ENCODE measurements at places on chromosomes 1 and 21. TPM values are rescaled to one million over a fixed set of nuclear protein-coding genes. Genes with fewer than 3 reads are reported as not detected.
A peak's percentile ranks its signal among the peaks of the same experiment; 100 is the strongest.

GRCh38 chr1:47867438-47868347, 129.5 kb downstream of the TRABD2B start:
- no peak for DNase-seq

Gene TGFB2
- total RNA-seq: 5.3 TPM

DNA sequence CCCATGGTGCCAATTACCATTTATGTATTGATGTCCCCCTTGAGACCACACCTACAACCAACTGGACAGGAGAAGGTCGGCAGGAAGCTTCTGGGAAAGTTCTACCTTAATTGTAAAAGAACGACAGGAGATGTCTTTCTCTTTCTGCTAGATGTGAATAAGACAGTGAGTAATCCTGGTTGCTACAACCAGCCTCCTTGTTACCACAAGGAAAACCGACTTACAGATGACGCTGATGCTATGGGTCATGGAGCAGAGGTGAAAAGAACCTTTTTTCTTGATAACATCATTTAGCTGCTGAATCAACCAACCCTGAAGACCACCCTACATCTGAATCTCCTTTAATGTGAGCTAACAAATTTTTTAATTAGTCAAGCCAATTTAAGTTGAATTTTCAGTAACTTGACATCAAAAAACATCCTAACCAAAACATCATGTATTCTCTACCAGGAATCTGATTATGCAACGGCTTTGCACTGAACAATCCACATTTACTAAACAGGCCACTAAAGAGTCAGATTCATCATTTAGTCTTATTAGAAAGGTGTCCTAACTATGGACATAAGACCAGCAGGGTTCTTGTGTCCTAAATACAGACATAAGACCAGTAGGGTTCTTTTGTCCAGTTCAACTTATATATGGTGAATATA, 23.0 kb downstream of the RGS2 start:
- peak; percentile 34 for DNase-seq

GRCh38 chr1:167489571-167490340, 28.6 kb downstream of the CD247 start:
- DNase-seq: no peak

Gene HFM1
- 0.83 TPM for total RNA-seq

DNA sequence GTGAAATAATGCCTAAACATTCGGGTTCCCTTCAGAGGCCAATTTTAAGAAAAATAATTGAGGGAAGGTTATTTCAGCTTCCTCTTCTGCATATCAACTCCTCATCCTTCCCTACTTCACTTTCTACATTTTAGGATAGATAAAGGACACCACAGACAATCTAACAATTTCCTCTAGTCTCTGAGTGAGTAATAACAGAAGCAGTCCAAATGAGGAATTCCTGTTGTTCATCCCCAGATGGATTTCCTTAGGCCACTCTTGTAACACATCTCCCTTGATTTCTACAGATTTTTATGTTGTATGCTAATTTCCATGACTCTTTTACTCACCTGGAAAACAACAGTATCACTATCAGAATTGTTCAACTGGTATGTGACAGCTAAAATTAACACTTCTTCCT, 87.7 kb upstream of the LYPLAL1 start:
- peak; percentile 60 for DNase-seq

DNA sequence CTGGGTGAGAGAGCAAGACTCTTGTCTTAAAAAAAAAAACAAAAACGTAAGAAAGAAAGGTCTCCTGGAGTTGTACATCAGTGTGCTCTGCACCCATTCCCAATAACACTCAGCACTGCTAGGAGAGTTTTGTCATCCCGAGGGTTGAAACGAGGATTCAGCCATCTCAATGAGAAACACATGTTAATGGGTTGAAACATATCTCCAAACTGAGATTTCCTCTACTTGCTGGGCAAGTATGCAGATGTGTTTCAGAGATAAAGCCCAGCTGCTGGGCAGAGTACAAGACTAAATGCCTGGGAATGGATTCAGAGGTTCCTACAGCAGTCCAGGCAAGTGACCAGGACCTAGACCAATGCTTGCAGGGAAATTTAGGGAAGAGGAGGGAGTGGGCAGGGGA, 2.6 kb upstream of the MFN2 start:
- peak; percentile 32 for DNase-seq

- DNase-seq: peak; percentile 65
These were observed 12.6 kb downstream of the ZC3H12A start for GRCh38 chr1:37486680-37487618.

GRCh38 chr21:29342363-29342957, 43.7 kb downstream of the BACH1 start:
- peak; percentile 99 for DNase-seq

DNA sequence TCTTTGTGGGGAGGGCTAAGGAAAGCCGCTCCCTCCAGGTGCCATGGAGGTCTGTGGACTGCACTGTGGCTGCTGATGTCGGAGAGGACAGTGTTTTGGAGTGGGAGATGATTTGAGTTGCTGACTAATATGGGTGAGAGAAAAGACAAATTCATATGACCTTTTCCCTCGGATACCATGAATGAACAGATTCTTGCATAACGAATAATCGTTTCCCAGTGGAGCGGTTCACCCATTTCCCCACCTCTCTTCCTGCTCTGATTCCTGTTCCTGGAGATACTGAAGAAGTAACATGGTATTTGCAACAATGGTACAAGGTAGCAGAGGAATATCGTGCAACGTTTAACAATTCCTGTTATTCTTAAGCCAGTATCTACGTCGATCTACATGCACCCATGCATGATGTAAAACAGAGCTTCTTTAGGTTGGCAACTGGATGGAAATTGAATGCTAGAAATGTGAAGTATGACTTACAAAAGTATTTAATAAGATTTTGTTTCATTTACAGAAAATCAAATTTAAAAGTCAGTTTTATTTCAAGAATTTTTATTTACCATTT, 227.1 kb downstream of the TOMM20 start:
- peak; percentile 39 for DNase-seq

GRCh38 chr1:77030401-77031105, 163.3 kb downstream of the ST6GALNAC5 start:
- peak; percentile 33 for DNase-seq

Gene PTGFR
- total RNA-seq: 8.6 TPM

GRCh38 chr1:116371752-116372151, 1.3 kb upstream of the ATP1A1 start:
- DNase-seq: no peak

Gene SPATA46
- not detected for total RNA-seq

DNA sequence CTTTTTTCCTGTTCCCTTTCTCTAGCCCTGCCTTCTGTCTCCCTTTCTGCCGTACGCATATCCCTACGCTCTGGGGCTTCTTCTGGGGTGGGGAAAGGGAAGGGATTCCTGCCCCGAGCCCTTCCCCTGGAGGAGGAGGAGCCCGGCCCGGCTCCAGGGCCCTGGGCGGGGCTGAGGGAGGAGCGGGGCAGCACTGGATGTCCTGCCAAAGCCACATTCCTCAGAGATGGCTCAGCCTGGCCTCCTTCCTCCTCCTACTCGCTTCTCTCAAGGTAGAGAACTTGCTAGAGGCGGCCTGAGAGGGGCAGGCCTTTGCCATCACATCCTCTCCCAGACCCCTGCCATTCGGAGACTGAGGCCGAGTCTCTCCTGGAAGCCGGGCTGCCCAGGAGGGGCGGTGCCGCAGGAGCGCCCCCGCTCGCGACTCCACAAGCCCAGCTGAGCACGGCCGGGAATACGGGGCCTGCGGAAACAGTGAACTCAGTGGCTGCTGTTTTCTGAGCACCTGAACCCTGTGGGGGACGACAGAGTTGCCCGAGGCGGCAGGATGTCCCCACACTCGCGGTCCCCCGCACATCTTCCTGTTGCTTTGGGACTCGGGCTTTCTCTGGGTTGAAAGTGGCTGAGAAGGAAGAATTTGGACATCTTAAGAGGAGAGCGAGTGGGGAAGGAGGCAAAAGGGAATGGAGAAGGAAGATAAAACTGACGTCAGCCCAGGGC, 12.2 kb downstream of the ADAMTSL4 start:
- peak; percentile 99 for DNase-seq

GRCh38 chr21:28445141-28445830, 547.4 kb downstream of the LTN1 start:
- peak; percentile 91 for DNase-seq

DNA sequence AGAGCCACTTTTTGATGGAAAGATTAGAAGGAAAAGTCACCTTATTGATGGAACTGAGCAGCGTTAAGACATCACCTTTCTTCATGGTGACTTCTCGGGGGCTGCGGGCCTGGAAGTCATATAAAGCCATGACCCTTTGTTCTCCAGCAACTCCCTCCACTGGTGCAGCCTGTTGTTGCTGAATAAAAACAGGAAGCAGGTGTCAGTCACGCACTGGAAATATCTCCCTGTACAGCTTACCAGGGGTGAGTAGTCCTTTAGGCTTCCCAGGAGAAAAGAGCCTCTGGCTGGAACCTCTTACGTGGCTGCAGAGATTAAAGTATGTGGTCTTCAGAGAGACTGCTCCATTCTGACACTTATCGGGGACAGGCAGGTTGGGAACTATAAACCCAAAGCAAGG, 31.9 kb downstream of the SPTA1 start:
- DNase-seq: no peak

DNA sequence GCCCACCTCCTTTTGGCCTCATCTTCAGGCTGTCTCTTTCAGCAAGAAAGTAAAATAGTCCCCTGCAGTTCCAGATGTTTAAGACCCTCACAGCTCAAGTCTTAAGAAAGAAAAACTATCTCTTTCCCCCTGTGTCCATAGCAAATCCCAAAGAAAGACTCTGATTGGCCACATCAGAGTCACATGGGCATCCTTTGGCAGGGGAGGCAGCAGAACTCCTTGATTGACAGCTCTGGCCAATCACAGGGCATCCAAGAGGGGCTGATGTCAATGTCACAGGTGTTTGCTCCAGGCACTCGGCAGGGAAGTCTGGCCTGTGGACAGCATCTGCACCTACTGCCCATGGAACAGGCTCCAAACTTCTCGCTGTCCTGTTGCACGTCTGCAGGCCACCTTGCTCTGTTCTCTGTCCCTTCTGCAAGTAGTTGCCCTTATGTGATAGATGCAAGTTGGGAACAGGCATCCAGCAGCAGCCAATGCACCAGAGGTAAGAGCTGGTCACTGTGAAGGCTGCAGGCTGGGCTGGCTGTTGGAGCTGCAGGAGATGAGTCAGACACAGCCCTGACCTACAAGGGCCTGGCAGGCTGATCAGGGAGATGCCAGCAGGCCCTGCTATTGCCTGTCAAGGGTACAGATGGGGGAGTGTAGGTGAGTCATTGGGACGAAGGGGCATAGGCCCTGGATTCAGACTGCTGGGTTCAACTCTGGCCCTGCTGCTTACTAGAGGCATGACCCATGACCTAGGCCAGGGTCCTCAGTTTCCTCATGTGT, 96.8 kb upstream of the TMEM51 start:
- DNase-seq: peak; percentile 71

DNA sequence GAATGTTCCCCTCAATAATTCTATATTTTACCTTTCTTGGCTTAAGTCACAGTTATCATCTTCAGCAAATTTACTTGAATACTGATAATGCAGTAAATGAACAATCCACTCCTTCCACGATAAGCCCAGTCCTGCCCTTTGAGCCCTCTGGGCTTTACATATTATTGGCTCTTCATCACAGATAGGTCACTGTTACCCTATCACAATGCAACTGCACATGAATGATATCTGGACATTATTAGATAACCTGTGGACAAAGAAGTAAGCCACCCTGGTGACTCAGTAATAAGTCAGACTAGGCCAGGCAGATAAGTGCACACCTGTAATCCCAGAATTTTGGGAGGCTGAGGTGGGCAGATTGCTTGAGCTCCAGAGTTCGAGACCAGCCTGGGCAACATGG, 69.4 kb downstream of the SPATA6 start:
- no peak for DNase-seq

Gene AIM2
- total RNA-seq: not detected

DNA sequence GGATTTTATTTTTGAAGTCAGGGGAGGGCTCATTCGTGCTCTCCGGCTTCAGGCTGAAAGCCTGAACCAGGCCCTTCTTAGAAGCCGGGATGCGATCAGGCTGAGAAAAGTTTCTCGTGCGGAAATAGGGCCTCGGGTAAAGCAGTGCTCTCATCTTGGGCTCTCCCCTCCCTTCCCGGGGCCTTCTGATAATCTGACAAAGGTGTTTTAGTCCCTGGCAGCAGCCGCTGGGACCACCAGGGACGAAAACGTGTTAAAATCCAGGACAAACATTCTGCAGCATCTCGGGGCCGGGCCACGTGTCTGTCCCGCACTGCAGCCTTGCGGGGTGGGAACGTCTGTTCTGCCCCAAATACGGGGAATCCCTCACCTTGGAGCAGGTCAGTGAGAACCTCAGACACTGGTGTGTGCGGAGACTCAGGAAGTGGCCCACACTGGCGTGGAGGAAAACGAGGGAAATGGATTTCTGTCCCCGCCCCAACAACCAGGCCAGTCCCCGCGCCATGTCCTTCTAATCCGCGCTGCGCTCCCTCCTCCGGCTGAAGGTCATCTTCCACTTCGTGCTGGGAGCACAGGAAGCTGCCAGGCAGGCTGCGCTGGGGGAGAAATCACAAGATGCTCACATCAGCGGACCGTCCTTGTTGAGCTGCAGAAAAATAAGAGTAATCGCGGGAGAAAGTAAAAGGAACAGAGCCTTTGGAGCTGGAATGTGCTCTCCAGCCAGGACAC, 16.6 kb upstream of the AJAP1 start:
- DNase-seq: no peak

GRCh38 chr21:42691901-42692559, 38.6 kb downstream of the PDE9A start:
- DNase-seq: no peak

Gene NHLH1
- total RNA-seq: not detected

GRCh38 chr1:191065346-191065745, 587.7 kb upstream of the BRINP3 start:
- no peak for DNase-seq

GRCh38 chr1:9410737-9411297, 118.1 kb downstream of the SPSB1 start:
- DNase-seq: peak; percentile 26

Gene C1orf105
- total RNA-seq: not detected

Gene OR2T29
- not detected for total RNA-seq

All from IMR-90 (cell line).